ENCODE measurements at places on chromosomes 3 and 15. TPM values are rescaled to one million over a fixed set of nuclear protein-coding genes. Genes with fewer than 3 reads are reported as not detected.

The MESP1 gene
- total RNA-seq, result 0.69 TPM

The SKIL gene
- total RNA-seq, result 77.2 TPM

The GXYLT2 gene
- 28.3 TPM for total RNA-seq

The ITIH4 gene
- total RNA-seq, result 19.1 TPM

The IDH3A gene
- 90.6 TPM for total RNA-seq

The INSYN1 gene
- 13.8 TPM for total RNA-seq

The MESP2 gene
- 0.32 TPM for total RNA-seq

The STAB1 gene
- total RNA-seq, result 498 TPM

The IL5RA gene
- total RNA-seq, result not detected

The SERPINI2 gene
- 0.81 TPM for total RNA-seq

The ZNF860 gene
- total RNA-seq, result 1.0 TPM

The CCDC33 gene
- total RNA-seq, result not detected

The GRIP2 gene
- total RNA-seq, result 3.9 TPM

The PPP1R14D gene
- total RNA-seq, result not detected

The ADAMTS7 gene
- total RNA-seq, result 6.7 TPM

The A4GNT gene
- not detected for total RNA-seq

The PIF1 gene
- 0.95 TPM for total RNA-seq

The CTXN2 gene
- total RNA-seq, result not detected

The TGM5 gene
- total RNA-seq, result 0.56 TPM

The AP3B2 gene
- total RNA-seq, result 1.4 TPM

The TUBGCP5 gene
- total RNA-seq, result 13.6 TPM

Measured in posterior vena cava (tissue), 2 donors.